Right cardiac atrium (tissue), 5 donors: ENCODE measurements at places on chromosomes 2 and 18. TPM values are rescaled to one million over a fixed set of nuclear protein-coding genes. Genes with fewer than 3 reads are reported as not detected.

TCF7L1 gene
- total RNA-seq = 12.0 TPM

CEP68 gene
- total RNA-seq = 12.0 TPM

IGFBP2 gene
- 168 TPM for total RNA-seq

DNA sequence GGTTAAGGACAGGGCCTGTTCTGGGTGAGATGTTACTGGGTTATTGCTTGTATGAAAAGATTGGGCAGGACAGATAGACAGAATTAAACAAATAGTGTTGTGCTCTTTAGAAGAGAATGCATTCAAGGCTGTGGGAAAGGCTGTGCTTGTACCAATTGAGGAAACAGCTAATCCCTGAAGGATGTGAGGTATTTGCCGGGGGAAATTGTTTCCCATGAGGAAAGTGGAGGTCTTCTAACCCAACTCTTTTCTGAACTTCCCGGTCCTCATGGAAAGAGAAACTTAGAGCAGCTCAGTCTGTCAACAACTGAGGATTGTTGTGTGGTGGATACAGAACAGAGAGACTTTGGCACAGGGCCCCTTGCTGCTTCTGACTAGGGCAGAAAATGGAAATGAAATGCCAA lies 9.5 kb downstream of the SLC1A4 start:
- DNase-seq = no peak

DNA sequence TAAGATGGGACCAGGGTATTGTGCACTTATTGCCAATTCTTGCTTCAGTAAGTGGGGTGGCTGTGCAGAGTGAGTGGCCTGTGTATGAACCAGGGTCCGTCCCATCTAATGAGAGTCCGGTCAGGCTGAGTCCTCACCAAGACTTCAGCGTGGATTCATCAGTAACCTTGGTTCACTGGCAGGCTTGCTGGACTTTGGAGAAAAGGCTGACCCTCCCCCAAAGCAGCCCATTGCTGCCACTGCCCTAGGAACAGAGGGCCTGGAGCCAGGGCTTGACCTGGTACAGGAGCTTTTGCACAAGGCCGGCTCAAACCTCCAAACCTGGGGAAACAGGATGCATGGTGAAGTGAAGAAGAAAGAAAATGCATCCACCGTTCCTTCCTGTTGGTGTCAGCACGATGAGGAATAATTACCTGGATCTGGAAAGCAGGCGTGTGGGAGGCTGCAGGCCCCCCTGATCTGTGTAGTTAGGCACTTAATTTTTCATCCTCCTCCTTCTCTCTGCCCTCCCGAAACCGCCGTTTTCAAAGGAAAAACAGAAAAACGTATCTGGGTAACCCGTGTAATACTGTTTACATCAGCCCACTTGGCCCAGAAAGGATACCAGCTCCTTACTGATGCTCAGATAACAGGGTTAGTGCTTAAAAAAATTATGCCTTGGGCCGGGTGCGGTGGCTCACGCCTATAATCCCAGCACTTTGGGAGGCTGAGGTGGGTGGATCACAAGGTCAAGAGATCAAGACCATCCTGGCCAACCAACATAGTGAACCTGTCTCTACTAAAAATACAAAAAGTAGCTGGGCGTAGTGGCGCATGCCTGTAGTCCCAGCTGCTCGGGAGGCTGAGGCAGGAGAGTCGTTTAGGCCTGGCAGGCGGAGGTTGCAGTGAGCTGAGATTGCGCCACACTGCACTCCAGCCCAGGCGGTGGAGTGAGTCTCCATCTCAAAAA lies 147.7 kb downstream of the TGIF1 start:
- no peak for DNase-seq
